ENCODE measurements at places on chromosomes 1 and 21.

- no peak for DNase-seq
These were observed 21.5 kb upstream of the GPR37L1 start for GRCh38 chr1:202101184-202101583.

- no peak for DNase-seq
These were observed 67.0 kb downstream of the IVNS1ABP start for GRCh38 chr1:185250063-185250462.

GRCh38 chr21:45598666-45599065, 44.9 kb upstream of the PCBP3 start:
- no peak for DNase-seq

DNA sequence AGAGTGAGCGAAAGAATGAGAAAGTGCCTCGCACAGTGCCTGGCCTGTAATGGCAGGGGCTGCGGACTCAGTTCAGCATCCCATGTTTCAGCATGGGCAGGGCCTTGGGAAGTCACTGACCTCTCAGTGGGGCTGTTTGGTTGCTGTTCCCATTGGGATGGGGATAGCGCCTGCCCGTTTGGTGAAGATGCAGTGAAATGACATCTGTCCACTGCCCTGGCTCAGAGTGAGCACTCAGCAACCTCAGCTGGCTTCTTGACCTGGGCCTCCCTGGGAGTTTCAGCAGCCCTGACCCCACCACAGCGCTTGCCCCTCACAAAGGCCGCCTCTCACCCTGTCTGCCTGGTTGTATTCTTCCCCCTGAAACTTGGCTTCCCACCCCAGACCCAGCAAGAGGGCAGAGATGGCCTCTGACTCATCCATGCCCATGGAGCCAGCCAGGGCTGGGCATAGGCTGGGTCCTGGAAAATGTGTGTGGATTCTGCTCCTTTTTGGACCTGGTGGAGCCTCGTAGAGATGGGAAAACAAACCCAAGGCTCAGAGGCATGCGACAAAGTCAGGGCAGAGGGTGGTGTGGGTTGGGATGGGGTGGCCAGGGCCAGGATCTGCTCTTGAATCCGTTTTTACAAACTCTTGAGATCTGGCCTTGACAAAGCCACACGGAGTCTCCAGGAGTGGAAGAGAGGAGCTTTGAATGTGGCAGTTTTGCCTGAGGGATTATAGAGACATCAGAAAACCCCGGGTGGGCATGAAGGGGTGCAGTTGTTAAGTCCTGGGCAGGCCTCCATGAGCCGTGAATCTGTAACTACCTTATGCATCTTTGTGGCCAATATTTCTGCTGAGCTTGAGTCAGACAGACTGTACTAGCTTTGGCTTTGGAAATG, 1.2 kb downstream of the XKR8 start:
- DNase-seq, result no peak

- no peak for DNase-seq
These were observed 178.0 kb upstream of the IVNS1ABP start for GRCh38 chr1:185495007-185495406.

DNA sequence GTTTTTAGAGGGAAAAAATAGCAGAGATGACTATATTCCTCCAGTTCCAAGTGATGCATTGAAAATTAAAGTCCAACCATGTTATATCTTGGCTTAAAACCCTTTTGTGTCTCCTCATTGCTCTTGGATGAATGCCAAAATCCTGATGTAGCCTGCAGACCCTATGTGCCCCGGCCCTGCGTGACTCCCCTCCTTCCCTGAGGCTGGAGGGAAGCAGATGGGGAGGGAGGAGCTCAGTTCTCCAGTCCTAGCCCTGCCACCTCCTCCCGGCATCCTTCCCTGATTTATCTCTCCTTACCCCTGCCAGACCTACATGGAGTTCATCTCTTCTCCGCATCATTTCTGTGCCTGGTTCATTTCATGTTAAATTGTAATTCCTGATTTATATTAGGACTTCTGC, 397.4 kb downstream of the PTPRU start:
- no peak for DNase-seq

GRCh38 chr1:72830606-72831390, 548.5 kb upstream of the NEGR1 start:
- no peak for DNase-seq

DNA sequence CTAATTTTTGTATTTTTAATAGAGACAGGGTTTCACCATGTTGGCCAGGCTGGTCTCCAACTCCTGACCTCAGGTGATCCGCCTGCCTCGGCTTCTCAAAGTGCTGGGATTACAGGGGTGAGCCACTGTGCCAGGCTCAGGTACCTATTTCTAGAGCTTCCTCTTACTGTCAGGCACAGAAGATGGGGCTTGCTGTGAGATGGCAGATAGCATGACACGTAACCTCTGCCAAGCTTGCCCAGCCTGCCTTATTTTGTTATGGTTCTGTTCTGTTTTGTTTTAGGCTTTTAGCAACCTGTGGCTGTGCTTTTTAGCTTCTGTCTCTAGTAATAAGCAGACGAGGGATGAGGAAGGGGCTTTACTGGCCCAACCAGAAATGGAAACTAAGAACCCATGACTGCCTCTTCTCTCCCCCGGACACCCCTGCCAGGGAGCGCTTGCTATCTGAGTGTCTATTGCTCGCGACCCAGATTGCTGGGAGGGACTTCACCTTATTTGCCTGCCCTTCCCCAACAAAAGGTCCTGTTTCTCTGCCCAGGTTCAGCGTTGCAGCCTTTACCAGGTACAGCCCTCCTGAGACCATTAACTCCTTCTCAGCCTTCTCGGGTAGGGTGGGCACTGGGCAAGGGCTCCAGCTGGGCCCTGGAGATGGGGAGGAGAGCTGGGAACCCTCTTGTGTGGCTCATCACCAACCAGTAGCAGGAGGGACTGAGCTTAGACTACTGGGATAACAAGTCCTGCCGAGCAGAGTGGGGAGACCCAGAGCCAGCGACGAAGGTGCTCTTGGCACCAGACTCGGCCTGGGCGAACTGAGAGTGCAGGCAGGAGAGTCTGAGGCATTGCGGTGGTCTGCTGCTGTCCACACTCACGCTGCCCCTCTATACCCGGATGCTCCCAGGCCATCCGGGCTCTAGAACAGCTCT, 13.5 kb upstream of the LGR6 start:
- no peak for DNase-seq

DNA sequence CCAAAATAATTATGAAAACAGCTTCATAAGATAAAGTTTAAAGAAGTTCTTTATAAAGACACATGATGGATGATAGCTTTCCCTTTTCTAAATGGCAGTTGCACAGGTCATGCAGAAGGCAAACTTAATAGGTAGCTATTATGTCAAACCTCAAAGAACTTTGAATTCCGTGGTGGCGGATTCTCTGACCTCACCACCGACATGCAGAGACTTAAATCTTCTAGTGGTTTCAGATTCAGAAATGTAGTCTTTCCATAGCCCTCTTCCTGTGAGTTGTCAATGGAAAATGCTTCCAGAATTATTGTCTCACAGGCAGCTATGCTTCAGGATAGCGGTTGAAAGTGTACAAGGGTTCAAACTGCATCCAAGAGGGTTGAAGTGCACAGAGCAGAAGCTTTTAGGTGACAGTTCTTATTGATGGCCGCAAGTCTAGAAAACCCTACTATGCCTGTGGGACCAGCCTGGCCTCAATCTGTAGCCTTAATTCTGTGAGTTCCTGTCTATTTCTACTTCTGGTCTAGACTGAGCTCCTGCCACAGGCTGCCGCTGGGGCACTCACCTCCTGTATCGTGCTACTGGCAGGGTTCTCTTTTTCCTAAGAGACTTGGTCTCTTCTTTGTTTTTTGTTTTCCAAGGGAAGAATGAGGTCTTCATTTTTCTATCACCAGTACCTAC, 117.0 kb upstream of the ERRFI1 start:
- no peak for DNase-seq

DNA sequence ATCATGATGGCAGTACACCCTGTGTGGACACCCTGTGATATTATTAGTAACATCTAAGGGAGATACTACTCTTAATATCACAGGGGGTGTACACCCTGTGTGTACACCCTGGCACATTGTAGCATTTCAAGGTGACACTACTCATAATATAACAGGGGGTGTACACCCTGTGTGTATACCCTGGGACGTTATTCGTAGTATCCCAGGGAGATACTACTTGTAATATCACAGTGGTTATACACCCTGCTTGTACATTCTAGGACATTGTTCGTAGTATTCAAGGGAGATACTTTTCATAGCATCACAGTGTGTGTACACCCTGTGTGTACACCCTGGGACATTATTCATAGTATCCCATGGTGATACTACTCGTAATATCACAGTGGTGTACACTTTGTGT, 67.4 kb upstream of the CNIH3 start:
- no peak for DNase-seq

All from T1000 (cell line).